ENCODE measurements at places on chromosomes 11 and 22.

- DNase-seq, result no peak
- no peaks in the 10 kb centered on the region for H3K36me3 ChIP-seq
- H3K4me1 ChIP-seq, result no peaks in the 10 kb centered on the region
- H3K27ac ChIP-seq, result no peak overlapping the region
- no peak overlapping the region for H3K4me3 ChIP-seq
Measured at GRCh38 chr11:87466223-87466622, 428.5 kb downstream of the TMEM135 start.

GRCh38 chr11:72773291-72773690 lies 20.6 kb downstream of the STARD10 start:
- no peak overlapping the region for H3K27ac ChIP-seq
- no peak overlapping the region for H3K4me3 ChIP-seq
- peaks cover 9% of the 10 kb centered on the region for H3K4me1 ChIP-seq
- DNase-seq, result no peak
- no peaks in the 10 kb centered on the region for H3K27me3 ChIP-seq

DNA sequence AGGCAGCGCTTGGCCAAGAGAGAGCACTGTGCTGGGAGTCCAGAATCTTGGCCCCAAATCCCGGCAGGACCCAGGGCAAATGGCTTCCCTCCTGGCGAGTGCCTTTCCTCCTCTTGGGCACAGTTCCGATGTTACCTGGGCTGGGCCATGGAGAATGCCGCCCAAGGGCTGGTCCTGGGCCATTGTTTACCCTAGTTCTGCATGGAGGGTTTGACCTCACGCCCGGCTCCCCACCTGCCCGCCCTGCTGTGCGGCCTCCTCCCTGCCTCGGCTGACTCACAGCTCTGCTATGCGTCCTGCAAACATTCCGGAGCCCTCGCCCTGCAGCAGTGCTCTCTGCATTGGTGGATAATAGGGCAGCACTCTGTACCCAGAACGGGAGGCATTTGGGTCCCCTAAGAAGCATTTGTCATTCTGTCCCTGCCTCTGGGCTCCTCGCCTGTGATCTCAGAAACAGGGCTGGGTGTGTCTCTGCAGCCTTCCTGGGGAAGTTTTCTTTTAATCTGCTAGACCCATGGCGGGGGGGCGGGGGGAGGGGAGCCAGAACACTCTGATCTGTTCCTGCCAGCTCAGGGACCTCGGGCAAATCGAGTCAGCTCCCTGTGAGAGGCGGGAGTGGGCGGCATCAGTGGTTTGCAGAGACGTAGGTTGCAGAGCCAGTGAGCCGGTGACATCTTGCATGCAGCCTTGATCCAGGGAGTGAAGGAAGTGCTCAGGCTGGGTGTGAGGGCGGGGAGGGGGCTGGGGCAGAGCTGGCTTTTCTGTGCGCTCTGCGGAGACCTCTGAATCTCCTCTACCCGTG lies 32.9 kb upstream of the SMIM38 start:
- H3K36me3 ChIP-seq, result no peaks in the 10 kb centered on the region
- no peak overlapping the region for H3K4me3 ChIP-seq
- H3K4me1 ChIP-seq, result peaks cover 8% of the 10 kb centered on the region
- no peaks in the 10 kb centered on the region for H3K27me3 ChIP-seq
- H3K27ac ChIP-seq, result no peak overlapping the region

DNA sequence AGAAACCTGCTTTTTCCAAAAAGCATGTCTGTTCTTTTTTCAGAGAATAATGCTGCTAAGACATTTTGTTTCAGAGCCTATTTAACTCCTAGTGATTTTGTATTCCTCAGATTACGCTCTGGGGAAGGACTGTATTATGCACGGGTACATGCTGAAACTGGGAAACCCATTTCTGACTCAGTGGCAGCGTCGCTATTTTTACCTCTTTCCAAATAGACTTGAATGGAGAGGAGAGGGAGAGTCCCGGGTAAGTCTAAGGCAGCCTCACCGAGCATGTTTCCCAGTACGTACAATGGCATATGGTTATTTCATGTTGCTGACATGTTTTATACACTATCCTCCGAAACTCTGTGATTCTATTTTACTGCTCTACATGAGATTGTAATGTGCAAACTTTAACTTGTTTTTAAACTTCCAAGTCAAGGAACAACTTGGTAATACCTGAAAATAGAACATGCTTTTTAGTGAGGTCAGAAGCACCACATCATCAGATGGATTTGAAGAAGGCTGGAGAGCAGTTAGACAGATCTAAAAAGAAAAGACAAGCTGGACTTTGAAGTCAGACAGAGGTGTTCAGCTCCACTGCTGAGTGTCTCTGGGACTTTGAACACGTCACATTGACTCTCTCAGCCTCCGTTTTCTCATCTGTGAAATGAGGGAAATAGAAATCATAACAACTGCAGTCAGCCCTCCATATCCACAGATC lies 23.7 kb upstream of the MYO18B start:
- peaks cover 54% of the 10 kb centered on the region for H3K36me3 ChIP-seq
- no peak overlapping the region for H3K4me3 ChIP-seq
- H3K27me3 ChIP-seq, result no peaks in the 10 kb centered on the region
- no peak for DNase-seq

- H3K27ac ChIP-seq, result peak within 1 kb of the TSS; percentile 80
- peaks cover 23% of the 10 kb centered on the region for H3K27me3 ChIP-seq
- DNase-seq, result peak; percentile 75
Measured at GRCh38 chr11:121451986-121452608, at the start of gene SORL1. Gene SORL1 (plus strand): TSS chr11:121452314. CDS start chr11:121452332, 18 bp downstream.

DNA sequence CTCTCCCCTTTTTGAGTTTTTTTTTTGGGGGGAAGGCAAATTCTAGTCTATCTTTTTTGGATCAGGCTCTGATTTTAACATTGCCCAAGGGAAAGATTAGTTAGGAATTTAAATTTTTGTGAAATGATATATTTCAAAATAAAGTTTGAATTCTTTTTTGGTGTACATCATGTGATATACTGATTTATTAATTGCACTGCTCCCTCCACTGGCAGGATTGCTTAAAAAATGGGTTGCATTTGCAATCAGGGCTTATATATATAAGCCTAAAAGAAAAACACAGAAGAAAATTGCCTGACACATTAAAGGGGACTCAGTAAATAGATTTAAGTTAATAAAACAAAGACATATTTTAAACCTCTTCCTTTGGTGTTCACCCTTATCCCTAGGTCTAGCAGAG lies 1.2 kb downstream of the DYNC2H1 start:
- H3K27ac ChIP-seq, result no peak overlapping the region
- H3K4me1 ChIP-seq, result peaks cover 28% of the 10 kb centered on the region
- H3K27me3 ChIP-seq, result peaks cover 7% of the 10 kb centered on the region
- peak overlapping the region; percentile 90 for H3K4me3 ChIP-seq

GRCh38 chr11:132943706-132944568 lies 588.4 kb downstream of the OPCML start:
- peaks cover 35% of the 10 kb centered on the region for H3K27me3 ChIP-seq
- no peak overlapping the region for H3K4me3 ChIP-seq

GRCh38 chr22:39580006-39580441 lies 9.5 kb downstream of the CACNA1I start:
- peaks cover 1% of the 10 kb centered on the region for H3K36me3 ChIP-seq
- no peak for DNase-seq
- peaks cover 32% of the 10 kb centered on the region for H3K27me3 ChIP-seq
- no peak overlapping the region for H3K27ac ChIP-seq

DNA sequence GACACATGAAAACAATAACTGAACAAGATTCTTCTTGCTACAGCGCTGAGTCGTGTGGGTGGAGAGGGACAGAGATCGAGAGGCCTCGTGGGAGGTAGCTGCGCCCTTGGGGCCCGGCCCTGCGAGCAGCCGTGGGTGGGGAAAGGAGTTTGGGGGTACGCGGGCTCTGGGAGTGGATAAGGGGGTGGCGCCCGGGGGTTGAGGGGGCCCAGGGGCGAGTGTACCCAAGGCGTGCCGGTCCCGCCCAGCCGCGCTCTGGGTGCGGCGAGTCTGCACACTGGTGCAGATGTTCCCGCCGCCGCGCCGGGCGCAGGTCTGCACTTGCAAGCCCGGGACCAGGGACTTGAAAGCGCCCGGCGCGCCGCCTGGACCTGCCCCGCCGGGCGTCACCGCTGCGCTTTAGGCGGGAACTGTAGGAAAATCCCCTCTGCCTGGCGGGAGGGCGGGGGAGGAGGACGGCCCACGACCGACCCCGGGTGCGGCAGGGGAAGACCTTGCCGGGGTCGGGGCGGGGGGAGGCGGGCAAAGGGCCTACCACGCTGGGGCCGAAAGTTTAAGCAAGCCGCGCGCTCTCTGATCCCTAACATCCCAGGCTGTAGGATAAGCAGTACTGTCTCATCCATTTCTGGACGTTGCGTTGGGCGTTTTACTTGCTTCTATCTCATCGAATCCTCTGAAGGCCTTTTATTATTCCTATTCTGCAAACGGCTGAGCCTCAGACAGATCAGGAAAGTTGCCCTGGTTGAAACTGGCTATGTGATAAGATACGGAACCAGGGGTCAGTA lies 1.4 kb upstream of the KREMEN1 start:
- H3K27me3 ChIP-seq, result peaks cover 71% of the 10 kb centered on the region
- H3K4me3 ChIP-seq, result peak overlapping the region; percentile 58
- H3K36me3 ChIP-seq, result no peaks in the 10 kb centered on the region
- H3K4me1 ChIP-seq, result peaks cover 15% of the 10 kb centered on the region
- H3K27ac ChIP-seq, result no peak overlapping the region

GRCh38 chr22:19645391-19645790 lies 68.9 kb upstream of the SEPTIN5 start:
- peaks cover 9% of the 10 kb centered on the region for H3K36me3 ChIP-seq
- H3K27ac ChIP-seq, result no peak overlapping the region
- no peaks in the 10 kb centered on the region for H3K4me1 ChIP-seq
- DNase-seq, result no peak
- H3K4me3 ChIP-seq, result no peak overlapping the region

GRCh38 chr11:9379041-9379440 lies 5.4 kb upstream of the IPO7 start:
- peaks cover 6% of the 10 kb centered on the region for H3K4me1 ChIP-seq
- H3K27me3 ChIP-seq, result peaks cover 7% of the 10 kb centered on the region
- no peak overlapping the region for H3K27ac ChIP-seq
- no peak overlapping the region for H3K4me3 ChIP-seq
- no peak for DNase-seq

- peaks cover 29% of the 10 kb centered on the region for H3K27me3 ChIP-seq
- no peak for DNase-seq
- H3K4me3 ChIP-seq, result no peak overlapping the region
- H3K27ac ChIP-seq, result no peak overlapping the region
Measured at GRCh38 chr11:46339816-46340215, 7.4 kb upstream of the DGKZ start.

GRCh38 chr11:120606211-120607010 lies 94.9 kb downstream of the GRIK4 start:
- peaks cover 2% of the 10 kb centered on the region for H3K27me3 ChIP-seq
- no peak for DNase-seq
- H3K36me3 ChIP-seq, result no peaks in the 10 kb centered on the region
- H3K27ac ChIP-seq, result no peak overlapping the region

DNA sequence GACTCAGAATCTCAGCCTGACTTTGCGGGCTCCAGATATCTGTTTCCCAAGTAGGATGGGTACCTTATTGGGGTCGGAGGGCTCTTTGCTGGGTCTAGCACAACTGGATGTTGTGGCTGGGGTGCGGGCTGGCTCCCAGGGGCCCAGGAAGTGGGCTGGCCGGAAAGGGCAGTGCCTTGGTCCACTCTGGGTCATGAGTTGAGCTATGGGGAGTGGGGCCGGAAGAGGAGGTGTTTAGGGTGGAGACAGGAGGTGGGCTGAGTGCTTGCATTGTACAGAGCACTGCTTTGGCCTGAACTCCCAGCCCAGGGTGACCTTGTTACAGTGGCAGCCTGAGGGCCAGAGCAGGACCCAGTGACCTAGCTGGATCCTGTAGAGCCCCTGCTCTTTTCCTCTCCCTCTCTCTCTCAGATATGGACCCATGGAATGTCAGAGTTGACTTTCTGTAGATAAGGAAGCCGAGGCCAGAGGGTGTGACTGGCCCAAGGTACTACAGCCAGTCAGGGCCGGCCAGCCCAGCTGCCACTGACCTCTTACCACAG lies 13.2 kb downstream of the PHLDB1 start:
- no peak overlapping the region for H3K27ac ChIP-seq
- H3K27me3 ChIP-seq, result peaks cover 22% of the 10 kb centered on the region
- peak overlapping the region; percentile 31 for H3K4me3 ChIP-seq
- no peaks in the 10 kb centered on the region for H3K36me3 ChIP-seq
- DNase-seq, result no peak
- peaks cover 6% of the 10 kb centered on the region for H3K4me1 ChIP-seq

- DNase-seq, result peak; percentile 97
- peak within 1 kb of the TSS; percentile 88 for H3K27ac ChIP-seq
- peaks cover 24% of the 10 kb centered on the region for H3K27me3 ChIP-seq
- H3K4me3 ChIP-seq, result peak within 1 kb of the TSS; percentile 100
- H3K4me1 ChIP-seq, result peaks cover 39% of the 10 kb centered on the region
- H3K36me3 ChIP-seq, result peaks cover 31% of the 10 kb centered on the region
Measured at GRCh38 chr11:117143871-117144476, at the start of gene PAFAH1B2. Gene PAFAH1B2 (plus strand): TSS chr11:117144287. CDS start chr11:117152448, 8,161 bp downstream.

DNA sequence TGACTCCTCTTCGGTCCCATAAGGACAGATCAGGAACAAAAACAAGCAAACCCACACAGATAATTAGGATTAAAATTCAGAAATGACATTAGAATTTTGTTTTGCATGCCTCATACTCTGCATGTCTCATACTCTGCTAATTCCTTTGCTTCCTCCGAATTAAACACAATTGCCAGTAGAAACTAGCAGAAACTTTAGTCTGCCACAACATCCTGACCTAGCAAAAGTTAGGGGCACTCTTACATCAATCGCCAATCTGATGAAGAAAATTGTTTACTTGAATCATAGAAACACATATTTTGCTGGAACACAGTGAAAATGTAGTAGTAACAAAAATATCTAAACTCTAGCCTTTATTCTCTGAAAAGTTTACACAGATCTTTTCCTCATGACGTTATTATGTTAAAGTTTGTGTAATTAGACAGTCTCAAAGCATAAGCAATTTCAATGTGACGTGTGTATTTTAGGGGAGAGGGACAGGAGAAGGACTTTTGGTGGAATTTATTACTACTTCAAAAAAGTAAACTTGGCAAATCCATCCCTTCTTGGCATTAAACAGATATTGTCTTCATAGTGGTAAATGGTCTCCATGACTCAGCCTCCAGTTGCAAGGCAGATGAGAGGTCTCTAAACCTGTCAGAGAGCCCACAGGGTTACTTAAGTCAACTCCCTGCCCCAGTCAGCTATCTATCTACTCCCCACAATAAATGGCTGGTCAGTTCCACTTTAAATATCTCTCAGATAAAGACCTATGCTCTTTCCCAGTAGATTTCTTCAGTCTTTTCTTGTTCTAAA lies 249.8 kb upstream of the UBASH3B start:
- no peaks in the 10 kb centered on the region for H3K36me3 ChIP-seq
- no peak overlapping the region for H3K4me3 ChIP-seq
- H3K27ac ChIP-seq, result no peak overlapping the region
- H3K27me3 ChIP-seq, result peaks cover 4% of the 10 kb centered on the region
- no peaks in the 10 kb centered on the region for H3K4me1 ChIP-seq
- DNase-seq, result no peak

DNA sequence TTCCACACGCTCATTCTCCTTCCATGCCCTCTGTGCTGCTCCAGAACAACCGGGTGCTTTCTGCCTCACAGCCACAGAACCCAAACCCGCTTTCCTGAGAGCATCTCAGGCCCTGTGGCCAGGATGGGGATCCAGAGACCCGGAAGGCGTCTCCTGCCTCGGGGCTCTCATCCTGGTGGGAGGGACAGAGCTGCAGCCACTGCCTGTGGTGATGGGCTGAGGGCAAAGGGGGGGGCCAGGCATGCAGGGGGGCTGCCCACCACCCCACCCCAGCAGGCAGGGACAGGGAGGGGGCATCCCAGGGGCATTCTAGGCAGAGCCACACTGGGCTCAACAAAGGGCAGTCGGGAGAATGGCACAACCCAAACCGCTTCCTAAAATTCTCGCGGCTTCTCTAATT lies 41.4 kb downstream of the CERK start:
- no peak for DNase-seq
- H3K4me1 ChIP-seq, result no peaks in the 10 kb centered on the region
- H3K27me3 ChIP-seq, result no peaks in the 10 kb centered on the region
- H3K27ac ChIP-seq, result no peak overlapping the region

Measured in activated CD8-positive, alpha-beta memory T cell treated with anti-CD3 and anti-CD28 coated beads, Interleukin-2, amount 10 ng/mL, durations not matched to agents 7 days and 5 days (primary cell).